HFFc6 (cell line): ENCODE measurements at places on chromosomes 2 and 18.
A peak's percentile ranks its signal among the peaks of the same experiment; 100 is the strongest.

DNA sequence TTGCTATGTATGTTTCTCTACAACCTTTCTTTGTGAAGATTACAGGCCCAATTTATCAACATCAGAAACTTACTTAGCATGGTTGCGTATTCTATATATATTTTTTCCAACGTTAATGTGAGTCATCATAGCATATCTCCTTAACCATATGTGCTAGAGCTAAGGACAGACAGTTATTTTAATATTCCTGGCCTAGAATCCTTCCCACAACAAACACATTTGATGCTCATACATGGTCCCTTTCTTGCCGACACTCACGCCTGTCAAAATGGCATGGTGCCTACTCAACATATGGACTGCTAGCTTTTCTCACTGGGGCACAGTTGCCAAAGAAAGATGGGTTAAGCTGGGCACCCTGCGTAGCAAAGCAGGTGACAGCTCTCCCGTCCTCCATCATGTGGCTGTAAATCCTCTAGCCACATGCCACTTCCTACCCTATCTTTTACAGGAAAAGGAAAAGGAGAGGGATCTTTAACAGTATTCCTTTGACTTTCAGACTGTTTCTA lies 75.2 kb upstream of the GALNT5 start:
- no peak for DNase-seq

DNA sequence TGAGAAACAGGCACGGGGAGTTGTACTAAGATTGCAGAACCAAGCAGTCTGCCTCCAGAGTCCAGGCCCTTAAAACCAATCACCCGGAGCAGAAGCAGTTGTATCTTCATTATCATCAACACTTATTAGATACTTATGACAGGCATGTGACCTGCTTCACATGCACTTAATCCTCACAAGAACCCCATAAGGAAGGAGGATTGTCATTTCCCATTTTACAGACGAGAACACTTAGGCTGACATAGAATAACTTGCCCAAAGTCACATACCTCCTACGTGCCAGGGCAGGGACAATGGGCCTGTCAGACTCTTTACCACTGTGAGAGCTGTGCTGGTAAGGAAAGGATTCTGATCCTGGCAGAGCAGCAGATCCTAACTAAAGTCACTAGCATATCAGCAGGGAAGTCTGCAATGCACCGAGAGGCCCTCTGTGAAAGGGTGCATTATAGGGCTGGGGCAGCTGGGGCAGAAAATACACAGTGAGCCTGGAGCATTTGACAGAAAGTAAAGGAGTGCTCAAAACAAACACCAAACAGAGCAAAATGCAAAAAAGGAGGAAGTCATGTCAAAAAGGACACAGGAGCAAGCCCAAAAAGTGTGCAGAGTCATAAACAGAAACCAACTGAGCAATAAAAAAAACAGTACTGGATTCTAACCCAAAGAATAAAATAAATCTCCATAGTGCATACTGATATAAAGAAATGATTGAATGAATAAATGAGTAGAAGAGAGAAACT lies 55.9 kb upstream of the SP3 start:
- no peak for DNase-seq

- DNase-seq: peak; percentile 67
Observed at GRCh38 chr18:55998071-55998522, 410.1 kb upstream of the TCF4 start.

DNA sequence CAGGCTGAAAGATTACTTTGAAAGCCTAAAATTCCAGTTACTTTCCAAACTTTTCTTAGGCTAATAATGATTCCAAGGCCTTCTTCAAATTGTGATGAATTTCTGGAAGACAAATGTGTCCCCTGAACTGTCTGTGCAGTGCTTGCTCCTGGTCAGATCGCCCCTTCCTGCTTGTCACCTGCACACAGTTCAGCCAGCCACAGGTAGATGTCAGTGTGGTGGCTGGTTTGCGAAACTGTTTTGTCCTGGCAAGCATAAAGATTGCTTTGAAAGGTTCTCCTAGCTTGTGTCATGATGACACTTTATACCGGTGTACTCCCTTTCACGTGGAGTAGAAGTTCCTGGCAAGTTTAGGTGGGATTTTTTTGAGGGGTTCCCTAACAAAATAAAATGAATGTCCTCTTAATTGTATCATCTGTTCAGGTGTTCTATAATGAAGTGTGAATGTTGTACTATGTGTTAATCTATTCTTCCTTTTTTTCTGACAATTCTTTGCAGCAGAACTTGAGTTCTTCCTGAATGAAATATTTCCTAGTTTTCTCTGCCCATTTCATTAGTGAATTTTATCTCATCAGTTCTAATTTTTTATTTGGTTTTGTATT lies 298.8 kb downstream of the ZNF407 start:
- no peak for DNase-seq

DNA sequence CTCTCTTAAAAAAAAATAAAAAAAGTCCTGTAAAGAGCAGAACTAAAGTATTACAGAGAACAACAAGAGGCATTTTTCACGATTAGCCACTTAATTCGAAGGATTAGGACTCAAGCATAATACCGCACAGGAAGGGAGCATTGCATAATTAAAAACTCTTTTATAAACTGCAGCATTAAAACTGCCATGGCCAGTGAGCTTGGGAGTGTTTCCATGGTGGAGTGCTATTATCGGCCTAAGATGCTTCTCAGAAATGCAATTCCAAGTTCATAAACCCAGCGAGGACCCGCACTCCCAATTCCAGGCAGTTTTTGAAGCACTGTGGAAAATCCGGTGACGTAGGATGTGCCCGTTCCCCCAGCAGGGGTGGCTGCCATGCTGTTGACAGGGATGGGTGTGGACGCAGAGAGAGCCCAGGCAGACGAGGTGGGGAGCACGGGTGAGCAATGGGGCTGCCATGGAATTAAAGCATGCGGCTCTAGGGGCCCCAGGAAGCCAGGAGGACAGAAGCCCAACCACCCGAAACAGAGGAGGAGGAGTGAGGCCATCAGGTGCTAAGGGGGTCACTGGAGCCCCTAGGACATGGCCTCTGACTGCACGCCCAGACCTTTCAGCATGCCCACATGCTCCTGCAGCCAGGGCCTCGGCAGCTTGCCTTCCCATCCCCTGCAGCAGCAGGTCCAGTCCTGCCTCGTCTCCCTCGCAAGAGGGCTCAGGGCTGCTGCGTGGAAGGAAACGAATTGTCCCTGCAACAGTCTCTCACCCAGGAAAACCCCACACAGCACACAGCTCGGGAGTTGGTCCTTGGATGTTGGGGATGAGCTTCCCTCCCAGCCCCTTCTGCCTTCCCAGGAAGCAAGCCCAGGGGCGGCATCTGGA lies 233.4 kb downstream of the NDUFA10 start:
- DNase-seq: no peak

- no peak for DNase-seq
Observed at GRCh38 chr2:38248255-38248654, 128.8 kb downstream of the ATL2 start.

DNA sequence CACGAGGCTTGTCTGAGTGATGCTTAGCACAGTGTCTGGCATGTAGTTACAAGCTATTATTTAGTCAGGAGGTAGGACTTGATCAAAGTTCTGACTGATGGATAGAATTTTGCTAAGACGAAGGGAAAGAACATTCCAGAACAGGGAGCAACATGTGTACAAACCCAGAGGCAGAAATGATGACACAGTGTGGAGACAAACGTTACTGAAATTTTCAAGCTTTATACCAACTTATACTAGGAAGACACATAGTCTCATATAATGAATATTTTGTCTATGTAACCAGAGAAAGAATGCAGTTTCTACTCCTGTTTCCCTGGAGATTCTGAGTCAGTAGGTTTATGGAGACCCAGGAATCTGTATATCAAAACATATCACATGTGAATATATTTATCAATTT lies 123.4 kb downstream of the FAM124B start:
- DNase-seq: peak; percentile 70

DNA sequence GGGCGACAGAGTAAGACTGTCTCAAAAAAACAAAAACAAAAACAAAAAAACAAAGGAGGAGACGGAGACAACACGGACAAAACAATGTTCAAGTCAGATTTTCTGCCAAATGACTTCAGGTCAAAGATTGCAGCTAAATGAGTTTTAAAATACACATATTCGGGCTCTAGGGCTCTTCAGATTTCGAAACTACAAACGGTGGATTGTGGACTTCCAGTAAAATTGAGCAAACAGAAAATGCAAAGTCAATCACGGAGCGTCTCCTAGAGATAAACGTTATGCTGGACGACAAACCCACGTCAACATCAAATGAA lies 558 bp downstream of the MRPS5 start:
- DNase-seq: peak; percentile 2

DNA sequence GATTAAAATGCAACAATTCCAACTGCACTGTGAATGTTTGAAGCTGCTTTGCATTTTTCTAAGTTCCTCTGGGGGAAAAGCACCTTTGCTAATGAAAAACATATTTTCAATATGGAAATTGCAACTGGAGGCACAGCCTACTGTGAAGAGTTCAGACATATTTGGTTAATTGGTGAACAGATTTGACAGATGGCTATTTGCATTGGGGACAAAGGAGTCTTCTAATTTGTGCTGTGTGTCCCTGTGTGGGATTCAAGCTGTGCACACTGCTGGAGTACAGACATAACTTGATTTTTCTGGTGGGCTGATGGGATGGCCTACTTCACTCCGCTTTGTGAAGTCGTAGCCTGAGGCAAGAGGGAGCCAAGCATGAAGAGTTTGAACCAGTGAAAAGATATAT lies 40.7 kb upstream of the ARHGAP25 start:
- DNase-seq: no peak

DNA sequence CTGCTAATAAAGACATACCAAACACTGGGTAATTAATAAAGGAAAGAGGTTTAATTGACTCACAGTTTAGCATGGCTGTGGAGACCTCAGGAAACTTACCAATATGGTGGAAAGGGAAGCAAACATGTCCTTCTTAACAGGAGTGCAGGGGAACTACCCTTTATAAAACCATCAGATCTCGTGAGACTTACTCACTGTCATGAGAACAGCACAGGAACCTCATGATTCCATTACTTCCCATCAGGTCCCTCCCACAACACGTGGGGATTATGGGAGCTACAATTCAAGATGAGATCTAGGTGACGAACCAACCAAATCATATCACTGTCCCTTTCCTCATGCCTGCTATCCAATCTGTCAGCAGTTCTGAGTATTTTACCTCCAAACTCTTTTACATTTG lies 586.7 kb downstream of the TDRD15 start:
- DNase-seq: no peak

DNA sequence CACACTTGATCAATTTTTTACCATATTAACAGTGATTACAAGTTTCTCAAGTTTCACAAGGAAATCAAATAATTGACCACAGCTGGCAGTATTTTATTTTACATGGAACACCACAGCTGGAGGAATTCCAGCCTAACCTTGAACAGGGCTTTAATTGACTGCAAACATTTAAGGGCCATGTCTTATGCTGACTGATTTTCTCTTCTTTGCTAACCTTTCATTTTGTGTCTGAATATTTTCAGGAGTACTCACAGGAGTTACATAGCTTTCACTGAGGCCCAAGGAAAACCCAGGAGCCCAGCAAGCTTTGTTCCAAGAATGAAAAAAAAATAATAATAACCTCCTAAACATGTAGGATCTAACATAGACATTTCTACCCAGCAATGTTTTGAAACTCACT lies 49.6 kb downstream of the FRZB start:
- DNase-seq: no peak

DNA sequence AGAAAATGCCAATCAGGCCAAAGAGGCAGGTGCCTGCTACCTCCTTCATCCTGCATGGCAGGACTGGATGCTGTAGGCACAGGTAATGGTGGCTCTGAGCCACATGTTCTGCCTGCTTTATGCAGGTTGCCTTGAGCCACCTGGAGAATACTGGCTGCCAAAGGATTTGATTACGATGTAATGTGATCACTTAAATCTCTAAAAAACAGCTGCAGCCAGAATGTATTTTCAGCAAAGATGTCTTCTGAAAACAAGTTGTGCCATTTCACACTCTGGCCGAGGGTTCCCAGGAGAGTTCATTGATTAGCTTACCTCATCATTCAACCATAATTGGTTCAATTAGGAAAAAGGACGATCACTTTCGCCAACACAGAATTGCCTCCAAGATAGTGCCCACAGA lies 17.9 kb upstream of the MSGN1 start:
- DNase-seq: no peak

DNA sequence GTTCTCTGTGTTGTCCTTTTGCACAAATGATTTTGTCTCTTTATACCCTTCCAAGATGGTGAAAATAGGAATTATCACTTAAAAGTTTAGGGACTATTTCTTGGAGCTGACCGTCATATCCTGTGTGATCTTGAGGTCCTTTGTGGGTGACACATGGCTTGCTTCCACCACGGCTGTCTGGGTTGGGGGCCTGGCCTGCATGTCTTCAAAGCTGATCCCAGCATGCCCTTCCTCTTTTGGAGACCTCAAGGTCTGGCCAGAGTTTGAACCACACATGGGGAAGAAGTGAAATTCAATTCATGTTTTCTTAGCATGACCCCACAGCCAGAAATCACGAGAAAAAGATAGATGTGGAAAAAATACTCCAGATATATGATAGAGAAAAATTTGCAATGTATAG lies 14.0 kb downstream of the SFTPB start:
- no peak for DNase-seq

DNA sequence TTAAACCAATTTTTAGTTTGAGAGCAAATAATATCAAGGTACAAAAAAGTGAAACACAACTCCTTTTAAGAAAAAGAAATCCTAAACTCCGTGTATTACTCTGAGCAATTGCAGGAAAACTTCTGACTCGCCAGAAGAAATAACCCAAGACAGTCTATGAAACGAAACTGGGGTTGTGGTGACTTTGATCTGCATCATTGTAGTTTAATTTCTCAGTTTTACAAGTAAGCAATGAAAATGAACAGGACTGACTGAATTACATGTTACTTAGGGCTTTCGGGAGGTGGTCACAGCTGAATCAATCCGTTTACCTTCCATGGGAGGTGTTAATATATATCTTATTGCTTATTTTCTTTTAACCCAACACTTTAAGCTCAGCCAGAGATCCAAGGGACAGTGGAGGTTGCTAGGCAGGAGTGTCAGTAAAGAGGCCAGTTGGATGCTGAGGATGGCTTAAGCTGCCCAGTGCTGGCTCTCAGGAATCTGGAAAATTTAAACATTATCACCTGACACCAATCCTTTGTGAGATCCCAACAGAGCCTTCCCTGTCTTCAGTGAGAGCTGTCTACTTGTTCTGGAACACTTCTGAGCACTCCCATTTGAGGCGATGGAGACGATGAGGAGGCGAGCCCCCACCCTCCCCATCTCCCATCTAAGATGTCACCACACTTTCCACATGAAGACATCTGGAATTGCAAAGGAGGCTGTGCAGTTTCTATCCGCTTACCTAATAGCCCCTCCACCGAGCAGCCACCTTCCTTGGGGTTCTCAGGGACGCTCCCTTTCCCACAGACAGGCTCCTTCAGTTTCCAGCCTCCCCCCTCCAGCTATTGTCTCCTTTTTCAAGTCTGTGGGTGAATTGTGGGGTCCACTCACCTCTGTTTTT lies 3.6 kb upstream of the RAB31 start:
- DNase-seq: no peak

GRCh38 chr2:86622519-86623042 lies 1.1 kb downstream of the RNF103 start:
- DNase-seq: no peak

DNA sequence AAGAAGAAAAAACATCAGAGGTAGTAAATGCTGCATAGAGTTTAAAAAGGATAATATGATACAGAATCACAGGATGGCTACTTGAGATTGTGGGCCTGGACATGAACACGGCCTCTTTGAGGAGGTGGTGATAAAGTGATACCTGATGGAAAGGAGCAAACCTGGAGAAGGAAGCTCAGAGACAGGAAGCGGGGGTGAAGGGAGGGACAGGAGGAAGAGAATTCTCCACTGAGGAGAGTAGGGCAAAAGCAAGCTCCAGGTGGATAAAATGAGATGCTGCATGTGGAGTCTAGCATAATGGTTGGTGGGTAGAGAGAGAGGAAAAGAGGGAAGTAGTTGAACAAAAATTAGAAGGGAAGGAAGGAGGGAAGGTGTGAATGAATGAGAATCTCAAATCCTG lies 77.0 kb upstream of the GALNT3 start:
- DNase-seq: no peak
